ENCODE measurements at places on chromosomes 5 and 9. TPM values are rescaled to one million over a fixed set of nuclear protein-coding genes. Genes with fewer than 3 reads are reported as not detected.

DNA sequence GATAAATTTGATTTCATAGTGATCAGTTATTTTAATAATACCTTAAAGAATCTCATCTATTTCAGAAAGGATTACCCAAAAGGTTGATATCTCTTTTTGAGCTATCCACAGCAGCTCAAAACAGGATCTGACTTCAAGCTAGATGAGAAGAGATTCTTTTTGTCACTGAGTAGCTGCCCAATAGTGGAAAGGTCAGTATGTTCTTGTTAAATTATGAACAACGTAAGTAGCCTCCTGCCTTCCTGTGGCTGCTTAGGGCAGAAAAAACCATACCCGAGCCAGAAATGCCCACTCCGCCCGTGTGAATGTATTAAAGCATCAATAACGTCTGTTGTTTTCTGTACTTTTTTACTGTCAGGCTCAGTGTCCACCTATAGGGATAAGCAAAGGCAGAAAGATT, 51.3 kb upstream of the PRUNE2 start:
- H3K36me3 ChIP-seq, result no peaks in the 10 kb centered on the region
- no peak overlapping the region for H3K27ac ChIP-seq
- no peak for DNase-seq
- no peaks in the 10 kb centered on the region for H3K27me3 ChIP-seq

- H3K36me3 ChIP-seq, result no peaks in the 10 kb centered on the region
- no peaks in the 10 kb centered on the region for H3K27me3 ChIP-seq
- H3K27ac ChIP-seq, result no peak overlapping the region
- no peak for DNase-seq
Observed at GRCh38 chr9:134329576-134329855, 3.3 kb downstream of the RXRA start.

DNA sequence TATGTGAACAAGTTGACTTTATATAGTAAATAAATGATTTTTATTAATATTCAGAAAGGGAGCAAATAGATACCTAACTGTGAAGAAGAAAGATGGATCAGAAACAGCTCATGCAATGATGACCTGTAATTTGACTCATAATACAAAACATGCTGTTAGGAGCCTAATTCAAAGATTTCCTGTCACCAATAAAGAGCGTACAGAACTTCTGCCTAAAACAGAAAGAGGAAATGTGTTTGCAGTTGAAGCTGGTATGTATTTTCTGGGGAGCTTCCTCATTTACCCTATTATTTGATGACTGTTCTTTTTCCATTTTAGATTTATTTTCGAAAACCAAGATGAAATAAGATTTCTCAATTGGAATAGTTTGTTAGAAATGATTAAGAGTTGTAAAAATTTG, 11.4 kb downstream of the YTHDC2 start:
- no peaks in the 10 kb centered on the region for H3K36me3 ChIP-seq
- H3K4me1 ChIP-seq, result peaks cover 2% of the 10 kb centered on the region
- no peak overlapping the region for H3K4me3 ChIP-seq
- no peak for DNase-seq
- H3K27me3 ChIP-seq, result no peaks in the 10 kb centered on the region

DNA sequence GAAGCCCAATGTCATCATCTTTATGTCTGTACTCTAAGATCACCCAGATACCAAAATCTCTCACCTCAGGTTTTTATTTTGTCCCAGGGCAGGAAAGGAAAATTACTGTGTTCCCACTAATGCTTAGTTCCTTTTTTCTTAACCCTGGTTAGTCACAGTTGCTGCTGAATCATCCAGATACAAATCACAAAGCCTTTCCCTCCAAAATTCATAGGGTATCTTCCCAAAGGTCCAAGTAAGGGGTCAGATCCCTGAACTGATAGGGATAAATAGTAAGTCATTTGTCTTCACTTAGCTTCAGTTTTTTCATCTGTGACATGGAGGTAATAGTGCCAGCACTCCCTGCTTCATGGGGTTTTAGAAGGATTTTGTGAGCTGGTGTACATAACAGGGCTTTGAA, 2.2 kb downstream of the PLCXD3 start:
- DNase-seq, result no peak
- H3K4me1 ChIP-seq, result peaks cover 7% of the 10 kb centered on the region
- no peak overlapping the region for H3K27ac ChIP-seq
- no peak overlapping the region for H3K4me3 ChIP-seq
- no peaks in the 10 kb centered on the region for H3K36me3 ChIP-seq

GRCh38 chr5:69013481-69013880, 80.3 kb upstream of the SLC30A5 start:
- DNase-seq, result no peak
- H3K4me1 ChIP-seq, result no peaks in the 10 kb centered on the region
- no peaks in the 10 kb centered on the region for H3K36me3 ChIP-seq
- no peak overlapping the region for H3K27ac ChIP-seq

GRCh38 chr9:36892279-36892678, 141.8 kb downstream of the PAX5 start:
- H3K27me3 ChIP-seq, result peaks cover 67% of the 10 kb centered on the region
- DNase-seq, result no peak
- no peaks in the 10 kb centered on the region for H3K4me1 ChIP-seq
- no peak overlapping the region for H3K4me3 ChIP-seq

GRCh38 chr9:134134949-134135342, 936 bp upstream of the WDR5 start:
- H3K27ac ChIP-seq, result no peak overlapping the region
- no peaks in the 10 kb centered on the region for H3K36me3 ChIP-seq
- peak overlapping the region; percentile 74 for H3K4me3 ChIP-seq
- no peaks in the 10 kb centered on the region for H3K27me3 ChIP-seq

GRCh38 chr9:758146-758545, 83.4 kb upstream of the DMRT1 start:
- no peaks in the 10 kb centered on the region for H3K36me3 ChIP-seq
- no peaks in the 10 kb centered on the region for H3K27me3 ChIP-seq
- H3K27ac ChIP-seq, result no peak overlapping the region
- DNase-seq, result no peak

GRCh38 chr9:13295556-13295955, 16.1 kb upstream of the MPDZ start:
- no peaks in the 10 kb centered on the region for H3K4me1 ChIP-seq
- H3K36me3 ChIP-seq, result no peaks in the 10 kb centered on the region
- H3K27me3 ChIP-seq, result no peaks in the 10 kb centered on the region
- DNase-seq, result no peak

SLC34A1 gene
- not detected for total RNA-seq

ATP6V0E1 gene
- total RNA-seq, result 327 TPM
